ENCODE measurements at places on chromosomes 1 and 21.

- peak; percentile 59 for DNase-seq
Measured at GRCh38 chr1:93631626-93632365, 49.8 kb downstream of the BCAR3 start.

- DNase-seq = no peak
Measured at GRCh38 chr1:202942426-202942825, 15.4 kb upstream of the KLHL12 start.

- DNase-seq = peak; percentile 99
Measured at GRCh38 chr1:151945725-151946722, 36.7 kb upstream of the THEM4 start.

DNA sequence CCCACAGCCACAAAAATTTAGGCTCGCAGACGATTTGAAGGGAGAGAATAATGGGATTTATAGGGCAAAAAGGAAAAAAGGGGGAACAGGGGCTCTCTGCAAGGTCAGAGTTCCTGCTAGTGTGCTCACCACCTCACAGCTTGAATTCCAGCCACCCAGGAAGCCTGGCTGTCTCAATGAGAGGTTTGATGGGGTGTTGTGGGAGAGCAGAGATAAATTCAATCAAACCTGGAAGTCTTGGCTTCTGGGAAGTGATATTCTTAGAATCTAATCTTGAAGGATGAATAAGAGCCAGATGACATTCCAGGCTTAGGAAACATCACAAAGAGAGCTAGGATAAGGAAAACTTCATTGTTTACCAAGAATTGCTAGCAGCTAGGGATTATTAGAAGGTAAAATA is 47.4 kb upstream of the C21orf91 start:
- DNase-seq = no peak

- DNase-seq = peak; percentile 52
Measured at GRCh38 chr1:232893481-232894313, 56.7 kb upstream of the NTPCR start.

DNA sequence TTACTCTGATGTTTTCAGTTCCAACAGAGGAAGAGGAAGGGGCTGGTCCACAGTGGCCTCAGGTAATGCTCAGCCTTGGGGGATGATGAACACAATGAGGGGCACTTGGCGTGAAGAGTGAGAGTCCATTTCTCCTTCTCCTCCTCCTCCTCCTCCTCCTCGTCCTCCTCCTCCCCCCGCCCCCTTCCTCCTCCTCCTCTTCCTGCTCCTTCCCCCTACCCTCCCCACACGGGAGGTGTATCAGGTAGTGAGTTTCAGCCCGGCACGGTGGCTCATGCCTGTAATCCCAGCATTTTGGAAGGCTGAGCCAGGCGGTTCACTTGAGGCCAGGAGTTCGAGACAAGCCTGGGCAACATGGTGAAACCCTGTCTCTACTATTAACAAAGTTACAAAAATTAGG is 17.3 kb upstream of the GPR157 start:
- no peak for DNase-seq

GRCh38 chr1:15714406-15715136 is 21.5 kb upstream of the SLC25A34 start:
- no peak for DNase-seq

DNA sequence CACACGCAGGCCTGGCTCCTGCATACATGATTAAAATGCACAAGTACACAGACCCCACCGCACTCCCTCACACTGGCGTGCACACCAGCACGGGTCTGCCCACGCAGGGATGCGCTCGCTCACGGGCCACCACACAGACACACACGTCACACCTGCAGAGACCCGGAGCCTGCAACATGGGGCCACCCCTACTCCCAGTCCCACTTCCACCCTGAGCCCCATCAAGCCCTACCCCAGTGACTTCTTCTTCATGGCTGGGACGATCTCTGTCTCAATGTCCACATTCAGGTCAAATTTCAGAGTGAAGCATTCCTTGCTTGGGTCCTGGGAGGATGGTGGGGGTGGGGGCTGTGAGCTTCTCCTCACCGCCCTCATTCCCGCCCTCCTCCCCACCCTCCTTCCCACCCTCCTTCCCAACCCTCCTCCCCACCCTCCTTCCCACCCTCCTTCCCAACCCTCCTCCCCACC is 8.9 kb upstream of the TNFRSF25 start:
- no peak for DNase-seq

GRCh38 chr1:117127795-117128194 is 6.2 kb upstream of the TRIM45 start:
- no peak for DNase-seq

GRCh38 chr1:2848006-2848670 is 46.6 kb upstream of the TTC34 start:
- no peak for DNase-seq

DNA sequence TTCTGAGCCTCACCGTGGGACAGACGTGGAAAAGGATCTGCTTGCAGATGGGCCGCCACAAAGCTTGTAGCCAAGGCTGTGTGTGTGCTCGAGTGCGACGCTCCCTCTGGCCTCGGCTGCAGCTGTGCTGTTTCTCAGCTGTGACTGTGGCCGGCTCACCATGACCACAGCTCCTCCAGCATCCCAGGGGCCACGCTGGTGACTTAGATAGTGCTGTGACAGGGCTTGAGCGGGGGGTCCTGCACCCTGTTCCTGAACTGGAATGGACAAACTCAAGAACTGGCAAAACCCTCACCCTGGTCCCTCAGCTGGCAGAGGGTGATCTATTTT is 17.4 kb upstream of the ACTRT2 start:
- DNase-seq = no peak

- no peak for DNase-seq
Measured at GRCh38 chr21:16775076-16775475, 737.8 kb upstream of the CXADR start.

- DNase-seq = peak; percentile 90
Measured at GRCh38 chr1:224266915-224267856, 62.8 kb downstream of the NVL start.

DNA sequence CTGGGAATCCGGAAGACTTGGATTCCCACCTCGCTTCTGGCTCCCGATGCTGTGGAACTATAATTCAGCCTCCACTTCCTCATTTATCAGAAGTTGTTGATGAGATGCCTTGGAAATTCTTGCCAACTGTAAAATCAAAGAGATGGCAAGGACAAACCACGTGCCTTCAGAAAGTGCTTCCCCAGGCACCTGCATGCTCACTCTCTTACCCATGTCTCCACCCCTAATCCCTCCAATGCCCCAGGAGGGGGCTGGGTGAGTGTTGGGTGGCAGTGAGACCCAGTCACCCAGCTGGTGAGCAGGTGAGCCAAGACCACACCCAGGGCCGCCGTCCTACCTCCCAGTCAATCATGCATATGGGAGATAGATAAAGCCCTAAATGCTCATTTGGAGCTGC is 160.8 kb downstream of the PSMG1 start:
- DNase-seq = no peak

GRCh38 chr1:113670650-113671049 is 88.6 kb downstream of the PHTF1 start:
- DNase-seq = no peak

DNA sequence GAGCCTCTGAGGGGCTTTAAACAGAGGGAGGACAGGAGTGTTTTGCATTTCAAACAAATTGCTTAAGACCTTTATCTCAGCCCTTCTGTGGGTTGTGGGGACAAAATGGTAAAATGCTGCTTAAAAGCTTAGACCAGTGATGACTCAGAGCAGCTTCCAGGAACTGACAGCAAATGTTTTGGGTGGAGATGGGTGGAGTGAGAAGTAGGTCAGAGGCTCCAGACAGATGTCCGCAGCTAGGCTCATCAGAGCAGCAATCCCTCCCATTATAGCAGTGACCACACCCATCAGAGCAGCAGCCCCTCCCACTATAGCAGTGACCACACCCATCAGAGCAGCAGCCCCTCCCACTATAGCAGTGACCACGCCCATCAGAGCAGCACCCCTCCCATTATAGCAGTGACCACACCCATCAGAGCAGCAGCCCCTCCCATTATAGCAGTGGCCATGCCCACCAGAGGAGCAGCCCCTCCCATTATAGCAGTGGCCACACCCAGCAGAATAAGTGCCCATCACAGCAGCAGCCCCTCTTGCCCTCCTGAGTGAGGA is 532.2 kb downstream of the MATN1 start:
- DNase-seq = peak; percentile 72

DNA sequence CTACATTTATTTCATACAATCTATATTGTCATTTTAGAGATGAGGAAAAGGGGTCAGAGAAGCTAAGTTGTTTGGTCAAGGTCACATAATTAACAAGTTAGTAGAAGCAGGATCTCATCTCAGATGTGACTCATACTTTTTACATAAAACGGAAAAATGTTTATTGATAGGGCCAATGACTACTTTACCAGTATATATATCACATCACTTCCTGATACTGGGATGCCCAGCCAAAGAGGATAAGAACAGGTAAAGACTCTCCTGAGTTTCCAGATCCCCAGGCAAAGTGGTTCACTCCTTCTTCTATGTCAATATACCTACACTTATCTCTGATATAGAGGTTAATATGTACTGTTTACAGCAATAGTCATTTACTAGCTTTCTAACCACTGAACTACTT is 21.0 kb downstream of the YIPF1 start:
- DNase-seq = no peak

GRCh38 chr21:15895142-15896106 is 165.6 kb downstream of the USP25 start:
- no peak for DNase-seq

DNA sequence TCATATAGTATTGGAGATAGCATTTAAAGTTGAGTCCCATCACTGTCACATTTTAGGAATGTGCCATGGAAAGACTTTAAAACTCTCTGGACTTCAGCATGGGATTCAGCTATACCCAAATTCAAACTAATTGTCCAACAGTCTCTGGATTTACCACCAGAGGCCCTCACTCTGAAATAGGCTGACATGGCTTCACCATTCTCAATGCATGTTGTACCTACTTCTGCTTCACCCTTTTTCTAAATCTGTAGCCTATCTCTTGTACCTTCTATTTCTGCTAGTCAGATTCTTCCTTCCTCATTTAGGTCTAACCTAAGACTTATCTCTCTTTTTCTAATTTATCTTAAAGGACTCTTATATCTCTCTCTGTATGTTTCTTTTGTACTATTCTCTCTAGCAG is 512.7 kb upstream of the ZRANB2 start:
- DNase-seq = no peak

DNA sequence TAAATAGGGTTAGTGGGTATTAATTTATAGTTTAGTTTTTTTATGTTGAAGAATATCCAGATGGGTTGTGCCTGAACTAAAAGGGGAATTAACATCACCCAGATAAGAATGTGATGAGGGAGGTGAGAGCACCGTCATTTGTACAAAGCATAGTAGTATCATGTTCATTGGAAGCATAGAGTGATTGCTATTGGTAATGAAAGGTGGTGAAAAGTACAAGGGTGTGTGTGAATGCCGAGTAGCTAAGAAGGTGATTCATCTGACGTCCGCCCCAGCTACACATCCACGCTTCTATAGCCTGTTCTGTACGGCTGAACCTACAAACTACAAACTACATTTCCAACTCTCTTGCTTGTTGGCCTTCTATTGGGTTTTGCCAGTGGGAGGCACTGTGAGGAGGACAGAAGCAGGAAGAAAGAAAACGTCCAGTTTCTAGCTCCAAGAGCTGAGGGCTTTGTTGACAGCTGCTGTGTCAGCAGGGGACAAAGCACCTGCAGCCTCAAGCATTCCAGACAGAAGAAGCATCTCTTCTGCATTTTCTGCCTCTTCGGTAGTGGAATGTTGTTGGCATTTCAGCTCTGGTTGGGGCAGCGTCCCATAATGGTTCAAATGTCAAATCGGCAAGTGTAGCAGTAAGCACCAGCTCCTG is 404.8 kb downstream of the KCTD3 start:
- no peak for DNase-seq

DNA sequence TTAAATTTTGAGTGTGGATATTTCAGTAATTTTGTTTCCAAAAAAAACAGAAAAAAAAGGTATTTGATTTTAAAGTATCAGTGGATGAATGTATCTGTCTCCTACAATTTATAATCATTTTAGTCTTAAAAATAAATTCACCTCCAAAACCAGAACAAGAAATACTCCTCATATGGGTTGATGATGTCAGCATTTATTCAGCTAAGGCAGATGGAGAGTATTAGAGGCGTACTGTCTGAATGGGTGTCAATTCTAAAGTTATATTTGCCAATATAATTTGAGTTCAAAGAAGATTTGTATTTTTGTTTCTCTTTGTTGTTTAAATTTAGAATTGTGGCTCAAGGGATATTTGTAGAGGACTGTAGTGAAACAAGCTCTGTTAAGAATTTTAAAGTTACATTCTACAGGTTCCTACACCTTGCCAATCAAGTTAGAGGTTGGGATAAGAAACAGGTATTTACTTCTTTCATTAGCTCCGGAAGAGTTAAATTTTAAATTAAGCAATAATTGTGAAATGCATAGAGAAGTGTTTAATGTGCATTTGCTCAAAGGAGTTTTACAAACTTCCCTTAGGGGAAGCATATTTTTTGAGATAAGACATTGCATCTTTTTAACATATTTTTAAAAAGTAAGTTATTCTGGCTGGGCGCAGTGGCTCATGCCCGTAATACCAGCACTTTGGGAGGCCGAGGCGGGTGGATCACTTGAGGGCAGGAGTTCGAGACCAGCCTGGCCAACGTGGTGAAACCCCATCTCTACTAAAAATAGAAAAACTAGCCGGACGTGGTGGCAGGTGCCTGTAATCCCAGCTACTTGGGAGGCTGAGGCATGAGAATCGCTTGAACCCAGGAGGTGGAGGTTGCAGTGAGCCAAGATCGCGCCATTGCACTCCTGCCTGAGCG is 1.2 kb downstream of the PLA2G4A start:
- no peak for DNase-seq

- DNase-seq = peak; percentile 75
Measured at GRCh38 chr1:50975436-50975835, 5.4 kb downstream of the CDKN2C start.

GRCh38 chr21:15667819-15668218 is 62.0 kb upstream of the USP25 start:
- no peak for DNase-seq

DNA sequence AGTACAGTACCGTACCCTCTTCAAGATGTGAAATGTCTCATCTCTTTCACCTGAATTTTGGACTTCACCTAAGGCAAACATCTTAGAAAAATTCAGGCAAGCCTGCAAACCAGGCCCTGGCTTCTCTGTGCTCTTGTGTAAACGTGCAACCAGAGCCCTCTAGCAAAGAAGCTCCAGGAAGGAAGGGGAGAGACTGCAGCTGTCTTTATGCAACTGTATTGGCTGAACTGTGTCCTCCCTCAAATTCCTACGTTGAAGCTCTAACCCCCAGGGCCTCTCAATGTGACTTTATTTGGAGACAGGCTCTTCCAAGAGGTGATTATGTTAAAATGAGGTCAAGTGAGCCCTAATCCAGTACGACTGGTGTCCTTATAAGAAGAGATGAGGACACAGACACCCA is 60.3 kb downstream of the SLC45A1 start:
- DNase-seq = no peak

GRCh38 chr1:248807067-248807737 is 18.5 kb downstream of the SH3BP5L start:
- no peak for DNase-seq

Measured in M059J (cell line).